Activated naive CD8-positive, alpha-beta T cell treated with anti-CD3 and anti-CD28 coated beads, Interleukin-2, amount 50 U/mL, for 16 hours (primary cell): ENCODE measurements at places on chromosomes 11 and 22.

DNA sequence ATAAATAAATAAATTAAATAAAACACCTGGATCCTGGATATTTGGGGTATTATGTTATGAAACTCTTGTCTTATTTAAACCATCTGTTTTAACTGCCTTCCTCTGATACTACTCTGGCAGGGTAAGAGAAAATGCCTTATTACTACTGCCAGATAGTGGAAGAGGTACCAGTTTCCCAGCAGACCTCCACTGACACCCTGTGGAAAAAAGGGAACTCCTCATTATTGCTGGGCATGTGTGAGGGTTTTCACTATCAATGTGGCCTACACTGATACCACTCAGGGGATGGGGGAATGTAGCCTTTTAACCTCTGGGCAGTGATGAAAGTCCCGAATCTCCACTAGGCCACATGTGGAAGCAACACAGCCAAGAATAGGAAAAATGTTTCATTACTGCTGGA lies 121.0 kb downstream of the LUZP2 start:
- DNase-seq = no peak

GRCh38 chr11:107563702-107564101 lies 1.8 kb downstream of the ALKBH8 start:
- no peak for DNase-seq

GRCh38 chr11:122186439-122187080 lies 70.5 kb upstream of the BLID start:
- no peak for DNase-seq

GRCh38 chr22:41544671-41545476 lies 604 bp upstream of the POLR3H start:
- DNase-seq = no peak

DNA sequence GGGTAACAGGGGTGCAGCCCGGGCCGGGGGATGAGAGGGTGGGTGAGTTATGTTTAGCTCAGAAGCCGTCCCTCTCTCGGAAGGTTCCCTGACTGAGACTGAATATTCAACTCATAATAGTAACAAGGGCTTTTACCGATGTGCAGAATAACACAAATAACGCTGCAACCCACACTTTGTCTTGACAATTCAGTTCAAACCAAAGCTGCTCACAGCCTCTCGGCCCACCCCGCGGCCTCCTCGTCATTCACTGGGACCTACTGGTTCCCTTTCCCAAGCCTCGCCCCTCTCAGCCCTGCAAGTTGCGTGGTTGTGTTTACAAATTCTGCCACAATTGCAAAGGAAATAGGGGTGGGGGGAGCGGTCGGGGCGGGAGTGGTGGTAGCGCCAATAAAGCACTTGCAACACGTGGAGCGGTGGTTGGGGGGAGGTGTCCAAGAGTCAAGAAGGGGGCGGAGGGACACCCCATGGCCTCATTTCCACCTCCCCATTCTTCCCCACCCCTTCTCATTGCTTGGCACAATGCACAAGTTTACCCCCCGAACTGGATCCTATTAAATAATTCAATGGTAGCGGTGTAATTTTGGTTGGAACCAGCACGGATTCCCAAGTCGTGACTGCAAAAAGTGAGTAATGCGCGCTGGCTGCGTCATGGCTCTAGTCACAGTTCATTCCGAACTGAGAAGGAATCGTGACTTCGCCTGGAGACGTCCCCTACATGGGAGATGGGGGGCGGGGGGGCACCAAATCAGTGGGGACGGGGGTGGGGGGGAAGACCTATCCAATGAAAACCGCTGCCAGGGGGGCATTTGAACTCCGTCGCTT lies 102.0 kb upstream of the HSD17B12 start:
- no peak for DNase-seq

- DNase-seq = no peak
Measured at GRCh38 chr11:12149672-12150225, 39.4 kb downstream of the MICAL2 start.
